CD4-positive, alpha-beta T cell treated with Interleukin-21 for 1 hour (primary cell): ENCODE measurements at places on chromosomes 6 and 20.

DNA sequence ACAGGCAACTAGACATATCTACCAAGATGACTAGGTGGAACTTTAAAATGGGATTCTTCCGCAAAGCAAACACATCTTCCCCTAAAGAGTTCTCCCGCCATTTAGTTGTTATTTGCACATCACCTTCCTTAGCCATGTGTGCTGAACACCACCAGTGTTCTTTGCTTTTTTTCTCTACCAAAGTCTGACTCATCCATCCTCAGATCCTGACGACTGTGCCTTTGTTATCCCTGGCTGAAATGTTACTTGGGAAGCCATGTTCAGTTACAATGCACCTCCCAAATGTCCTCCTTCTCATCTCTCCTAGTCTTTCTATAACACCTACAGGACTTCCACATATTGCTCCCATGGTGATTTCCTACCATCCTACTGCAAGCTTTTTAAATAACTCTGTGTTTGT lies 593.5 kb upstream of the ARID1B start:
- DNase-seq, result no peak

GRCh38 chr6:22570185-22570551 lies 802 bp downstream of the HDGFL1 start:
- no peak for DNase-seq

GRCh38 chr6:7058250-7058923 lies 49.4 kb upstream of the RREB1 start:
- no peak for DNase-seq

DNA sequence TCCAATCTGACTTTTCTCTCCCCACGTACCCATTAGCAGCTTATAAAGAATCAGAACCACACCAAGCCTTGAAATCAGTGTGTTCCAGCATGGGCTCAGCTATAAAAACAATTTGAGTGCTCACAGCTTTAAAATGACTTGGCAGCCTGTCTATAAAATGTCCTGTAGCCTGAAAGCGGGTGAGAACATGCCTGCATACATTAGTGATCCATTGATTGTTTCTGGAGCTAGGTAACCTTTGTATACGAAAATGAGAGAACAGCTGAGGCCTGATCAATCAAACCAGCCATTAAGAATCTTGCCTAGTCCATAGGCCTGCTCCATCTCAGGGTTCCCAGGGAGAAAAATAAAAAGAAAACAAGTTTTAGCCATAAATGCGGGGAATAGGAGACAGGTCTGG lies 245.8 kb upstream of the SULF2 start:
- no peak for DNase-seq

DNA sequence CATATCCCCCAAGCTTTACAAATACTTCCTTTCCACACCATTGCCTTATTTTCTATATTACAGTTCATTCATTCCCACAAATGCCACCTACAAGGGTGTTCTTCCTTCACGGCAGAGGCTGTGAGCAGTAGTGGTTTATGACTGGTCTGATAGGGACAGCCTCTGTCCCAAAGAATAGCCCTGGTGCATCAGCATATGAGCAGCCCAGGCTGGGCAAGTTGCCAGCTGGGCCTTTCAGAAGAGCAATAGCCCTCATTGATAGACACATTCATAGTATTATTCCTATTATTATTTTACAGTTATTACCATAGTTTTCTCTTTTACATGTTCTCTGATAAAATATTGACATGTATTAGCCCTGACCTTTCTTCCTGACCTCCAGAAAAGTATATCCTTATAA lies 149.9 kb downstream of the MMS22L start:
- no peak for DNase-seq

GRCh38 chr6:150745896-150746295 lies 119.6 kb upstream of the MTHFD1L start:
- no peak for DNase-seq

DNA sequence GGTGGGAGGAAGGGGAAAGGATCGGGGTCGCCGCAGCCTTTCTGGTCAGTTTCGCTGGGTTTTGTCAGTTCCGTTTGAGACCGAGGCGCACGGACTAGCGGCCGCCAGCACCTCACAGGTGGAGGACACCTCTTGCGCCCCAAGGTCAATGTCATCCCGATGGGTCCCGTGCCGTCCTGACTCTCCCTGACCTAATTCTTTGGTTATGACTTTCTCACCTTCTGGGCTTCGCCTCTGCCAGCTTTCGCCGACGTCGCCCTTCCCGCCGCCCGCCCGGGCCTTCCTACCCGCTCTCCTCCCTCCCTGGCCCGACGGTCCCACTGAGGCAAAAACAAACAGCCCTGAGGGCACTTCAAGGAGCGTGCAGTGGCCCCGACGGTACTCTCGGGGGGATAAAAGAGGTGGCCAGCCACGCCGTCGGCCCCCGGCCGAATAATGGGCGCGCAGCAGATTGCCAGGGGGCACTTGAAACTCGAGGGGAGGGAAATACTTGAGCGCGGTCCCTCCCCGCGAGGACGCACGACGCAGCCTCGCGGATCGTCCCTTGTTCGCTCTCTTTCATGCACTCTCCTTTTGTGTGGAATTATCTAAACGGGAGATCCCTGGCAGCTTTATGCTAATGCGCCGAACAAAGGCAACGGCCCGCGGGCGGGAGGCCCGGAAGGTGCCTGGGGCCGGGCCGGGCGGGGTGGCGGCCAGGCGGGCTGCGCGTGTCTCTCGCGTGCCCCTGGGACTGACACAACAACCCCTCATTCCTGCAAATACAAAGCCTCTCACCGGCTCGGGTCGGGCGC lies 3.9 kb upstream of the INSM1 start:
- DNase-seq, result no peak

- DNase-seq, result no peak
Observed at GRCh38 chr6:88165844-88166492, at the start of gene CNR1. Gene CNR1, minus strand, starts transcription at chr6:88166347. Its CDS starts 21,073 bp downstream, at chr6:88145274.

DNA sequence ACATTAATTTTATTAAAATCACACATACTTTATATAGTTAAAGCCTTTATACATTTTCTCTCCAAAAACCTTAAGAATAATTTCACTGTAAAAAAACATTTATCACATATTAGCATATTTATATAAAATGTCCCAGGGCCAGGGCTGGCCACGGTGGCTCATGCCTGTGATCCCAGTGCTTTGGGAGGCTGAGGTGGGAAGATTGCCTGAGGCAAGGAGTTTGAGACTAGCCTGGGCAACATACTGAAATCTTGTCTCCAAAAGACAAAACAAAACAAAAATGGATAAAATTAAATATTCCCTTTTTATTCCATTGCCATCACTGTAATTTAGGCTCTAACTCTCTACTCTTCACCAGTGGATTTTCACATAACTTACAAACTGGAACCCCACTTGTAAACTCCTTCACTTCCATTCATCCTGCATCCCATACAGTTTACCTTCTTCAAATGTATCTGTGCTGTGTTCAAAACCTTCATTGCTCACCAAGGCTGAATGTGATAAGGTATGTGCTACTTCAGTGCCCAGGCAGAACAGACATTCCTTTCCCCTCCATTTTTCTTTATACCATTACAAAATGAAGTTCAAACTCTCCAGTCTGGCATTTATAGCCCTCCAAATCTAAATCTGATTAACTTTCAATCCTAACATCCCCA lies 42.9 kb upstream of the PIM1 start:
- DNase-seq, result no peak

- no peak for DNase-seq
Observed at GRCh38 chr20:2890742-2891141, 17.5 kb downstream of the PTPRA start.

DNA sequence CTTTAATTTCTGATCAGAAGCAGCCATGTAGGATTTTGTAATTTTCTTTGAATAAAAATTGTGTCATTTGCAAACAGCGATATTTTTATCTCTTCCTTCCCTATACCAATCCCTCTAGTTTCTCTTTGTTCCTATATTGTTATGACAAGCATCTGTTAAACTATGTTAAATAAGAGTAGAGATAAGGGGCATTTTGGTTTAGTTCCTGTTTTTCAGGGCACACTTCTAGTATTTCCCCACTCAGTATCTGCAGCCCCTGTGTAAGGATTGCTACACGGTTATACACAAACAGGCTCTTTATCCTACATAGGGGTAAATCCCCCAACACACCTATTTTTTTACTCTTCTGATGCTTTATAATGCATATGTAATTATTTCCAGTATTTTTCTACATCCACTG lies 42.1 kb downstream of the TRERF1 start:
- no peak for DNase-seq

DNA sequence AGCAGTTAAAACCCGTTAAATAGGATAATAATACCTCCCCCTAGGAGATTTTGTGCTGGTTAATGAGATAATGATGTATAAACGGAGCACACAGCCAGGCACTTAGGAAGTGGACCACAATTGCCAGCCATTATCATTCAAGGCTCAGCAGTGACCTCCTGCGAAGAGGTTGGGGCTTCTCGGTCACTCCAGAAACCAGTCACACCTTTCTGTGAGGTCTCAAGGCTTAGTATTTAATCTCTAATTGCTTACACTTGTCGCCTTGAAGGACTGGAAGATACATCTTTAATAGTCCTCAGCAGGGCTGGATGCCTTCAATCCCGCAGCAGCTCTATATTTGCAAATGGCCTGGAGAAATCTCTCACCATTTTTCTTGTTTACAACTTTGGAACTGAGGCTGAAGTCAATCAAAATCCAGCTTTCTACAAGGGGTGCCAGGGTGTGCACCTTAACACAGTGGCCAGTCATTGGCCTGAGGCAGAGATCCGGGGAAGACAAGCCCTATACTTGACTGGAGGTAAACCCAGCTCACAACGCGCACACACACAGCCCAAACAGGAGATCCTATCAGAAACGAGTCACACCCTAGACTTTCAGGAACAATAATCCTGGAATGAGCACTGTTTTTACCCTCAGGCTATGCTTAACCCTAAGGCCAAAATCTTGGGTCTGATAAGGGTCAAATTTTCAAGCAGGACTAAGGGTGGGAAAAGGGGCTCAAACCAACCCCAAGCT lies 1.2 kb downstream of the POU5F1 start:
- DNase-seq, result no peak

- peak; percentile 33 for DNase-seq
Observed at GRCh38 chr6:16697437-16698161, 63.7 kb downstream of the ATXN1 start.

DNA sequence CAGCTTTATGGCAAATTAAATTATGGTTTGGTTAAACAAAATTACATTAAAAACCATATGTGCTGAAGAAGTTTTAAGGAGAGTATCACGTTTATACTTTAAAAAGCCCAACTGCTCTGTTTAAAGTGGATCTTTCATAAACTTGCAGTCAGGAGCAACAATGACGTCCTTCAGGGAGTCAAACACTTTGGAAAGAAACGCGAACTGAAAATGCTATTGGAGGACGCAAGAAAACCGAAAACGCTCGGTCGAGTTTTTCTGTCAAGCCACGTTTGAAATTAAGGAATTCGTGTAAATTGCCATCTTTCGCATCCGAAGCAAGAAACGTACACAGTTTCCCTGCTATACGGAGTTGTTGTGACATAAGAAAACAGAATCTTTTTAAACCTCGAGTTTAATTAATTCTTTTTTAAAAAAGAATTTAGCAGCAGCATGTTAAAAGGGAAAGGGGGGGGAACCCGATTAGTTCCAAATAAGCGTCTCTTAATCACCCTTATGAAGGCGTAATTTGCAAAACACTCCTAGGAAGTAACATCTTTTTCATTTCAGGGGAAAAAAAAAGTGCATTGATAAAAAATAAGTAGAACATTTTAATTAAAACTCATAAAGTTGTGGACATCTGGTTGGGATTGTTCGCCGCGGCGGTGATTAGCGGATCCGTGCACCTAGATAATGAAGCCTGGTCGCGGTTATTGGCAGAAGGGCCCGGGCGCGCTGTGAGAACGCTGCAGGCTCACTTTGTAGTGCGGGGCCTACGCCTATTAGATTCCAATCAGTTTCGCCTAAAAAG lies 295.4 kb downstream of the TFAP2C start:
- no peak for DNase-seq

DNA sequence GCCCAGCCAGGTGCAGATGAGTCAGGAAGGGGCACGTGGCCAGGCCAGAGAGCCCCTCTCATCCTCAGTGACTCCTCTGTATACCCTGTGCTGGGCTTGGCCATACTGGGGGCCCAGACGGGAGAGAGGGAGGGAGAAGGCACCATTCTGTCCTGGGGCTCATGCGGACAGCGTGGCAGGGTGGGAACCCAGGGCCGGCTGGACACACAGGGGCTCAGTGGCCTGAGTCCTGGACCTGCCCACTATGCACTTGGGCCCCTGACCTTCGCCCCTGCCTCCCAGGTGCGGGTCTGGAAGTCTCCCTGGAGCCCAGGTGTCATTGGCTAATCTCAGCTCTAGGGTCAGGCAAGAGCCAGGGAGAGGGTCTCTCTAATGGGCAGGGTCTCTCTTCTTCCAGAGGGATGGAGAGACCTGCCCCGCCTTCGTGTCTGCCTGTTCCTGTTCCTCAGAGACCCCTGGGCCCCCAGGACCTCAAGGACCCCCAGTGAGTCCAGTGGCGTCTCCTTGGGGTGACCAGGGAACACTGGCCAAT lies 27.7 kb downstream of the COL20A1 start:
- DNase-seq, result no peak
